ENCODE measurements at places on chromosomes 1 and 21. TPM values are rescaled to one million over a fixed set of nuclear protein-coding genes. Genes with fewer than 3 reads are reported as not detected.

The KMO gene
- total RNA-seq: 0.39 TPM

The RUNX3 gene
- total RNA-seq: 6.4 TPM

The LIPI gene
- not detected for total RNA-seq

The LRRC7 gene
- total RNA-seq: 6.9 TPM

The CDCA8 gene
- 28.1 TPM for total RNA-seq

The CACNA1E gene
- total RNA-seq: 9.1 TPM

The AGO3 gene
- total RNA-seq: 47.2 TPM

DNA sequence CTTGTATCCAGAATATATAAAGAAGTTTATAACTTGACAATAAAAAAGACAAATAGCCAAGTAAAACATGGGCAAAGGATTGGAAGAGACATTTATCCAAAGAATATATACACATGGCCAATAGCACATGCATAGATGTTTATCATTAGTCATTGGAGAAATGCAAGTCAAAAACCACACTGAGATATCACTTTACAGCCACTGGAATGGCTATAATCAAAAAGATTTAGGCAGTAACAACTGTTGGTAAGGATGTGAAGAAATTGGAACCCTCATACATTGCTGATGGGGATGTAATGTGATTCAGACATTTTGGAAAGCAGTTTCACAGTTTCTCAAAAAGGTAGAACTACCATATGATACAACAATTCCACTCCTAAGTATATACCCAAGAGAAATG, 51.1 kb downstream of the SLC44A5 start:
- no peaks in the 10 kb centered on the region for H3K36me3 ChIP-seq
- no peaks in the 10 kb centered on the region for H3K27me3 ChIP-seq
- no peak overlapping the region for H3K4me3 ChIP-seq
- no peak overlapping the region for H3K27ac ChIP-seq
- no peaks in the 10 kb centered on the region for H3K4me1 ChIP-seq
- DNase-seq: no peak

DNA sequence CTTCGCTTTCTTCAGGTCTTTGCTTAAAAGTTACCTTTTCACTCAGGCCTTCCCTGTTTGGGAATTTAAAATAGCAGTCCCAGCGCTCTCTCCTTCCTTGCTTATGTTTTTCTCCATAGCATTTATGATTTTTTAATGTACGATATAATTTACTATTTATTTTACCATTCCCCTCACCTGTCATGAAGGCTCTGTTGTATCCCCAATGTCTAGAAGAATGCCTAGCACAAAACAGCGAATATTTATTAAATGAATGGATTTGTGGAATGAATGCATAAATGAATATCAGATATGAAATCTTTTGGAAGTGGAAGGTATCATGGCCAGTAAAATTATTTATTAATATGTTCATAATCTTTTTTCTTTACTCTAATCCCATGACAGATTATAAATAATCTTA, 402 bp upstream of the OSBPL9 start:
- no peak for DNase-seq
- peaks cover 41% of the 10 kb centered on the region for H3K4me1 ChIP-seq
- no peaks in the 10 kb centered on the region for H3K36me3 ChIP-seq
- peak overlapping the region; percentile 91 for H3K4me3 ChIP-seq
- peak overlapping the region; percentile 86 for H3K27ac ChIP-seq
- no peaks in the 10 kb centered on the region for H3K27me3 ChIP-seq

DNA sequence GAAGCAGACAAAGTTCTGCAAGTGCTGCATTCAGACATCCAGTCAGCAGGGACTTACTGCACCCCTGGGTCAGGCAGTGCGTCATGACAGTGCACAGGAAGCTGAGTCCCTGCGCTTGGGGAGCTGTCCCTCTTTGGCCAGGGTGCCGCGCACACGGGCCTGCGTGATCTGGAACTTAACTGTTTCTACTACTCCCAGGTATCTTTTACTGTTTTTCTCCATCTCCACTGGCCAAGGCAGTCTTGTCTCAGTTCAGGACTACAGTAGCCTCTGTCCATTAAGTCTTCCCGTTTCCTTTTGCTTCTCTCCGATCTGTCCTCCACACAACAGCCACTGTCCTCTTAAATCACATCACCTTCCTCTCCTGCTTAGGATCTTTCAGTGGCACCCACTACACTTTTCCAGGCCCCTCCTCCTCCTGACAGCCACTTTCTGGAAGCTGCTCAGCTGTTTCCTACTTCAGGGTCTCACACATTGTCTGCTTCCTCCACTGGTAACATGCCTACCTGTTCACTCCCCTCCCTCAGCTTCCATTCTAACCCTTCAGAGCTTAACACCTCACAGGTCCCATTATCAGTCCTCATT, 15.9 kb downstream of the ERRFI1 start:
- DNase-seq: no peak
- no peak overlapping the region for H3K4me3 ChIP-seq
- no peaks in the 10 kb centered on the region for H3K36me3 ChIP-seq
- H3K27ac ChIP-seq: no peak overlapping the region
- H3K4me1 ChIP-seq: peaks cover 25% of the 10 kb centered on the region

- peaks cover 4% of the 10 kb centered on the region for H3K4me1 ChIP-seq
- no peak overlapping the region for H3K4me3 ChIP-seq
- H3K27me3 ChIP-seq: no peaks in the 10 kb centered on the region
- peaks cover 4% of the 10 kb centered on the region for H3K36me3 ChIP-seq
These were observed 9.8 kb downstream of the ATP8B2 start for GRCh38 chr1:154335025-154335714.

All from testis (tissue), 5 donors.